Activated CD4-positive, alpha-beta T cell treated with anti-CD3 and anti-CD28 coated beads, Interleukin-2, amount 50 U/mL, for 16 hours (primary cell): ENCODE measurements at places on chromosomes 1 and 21.

DNA sequence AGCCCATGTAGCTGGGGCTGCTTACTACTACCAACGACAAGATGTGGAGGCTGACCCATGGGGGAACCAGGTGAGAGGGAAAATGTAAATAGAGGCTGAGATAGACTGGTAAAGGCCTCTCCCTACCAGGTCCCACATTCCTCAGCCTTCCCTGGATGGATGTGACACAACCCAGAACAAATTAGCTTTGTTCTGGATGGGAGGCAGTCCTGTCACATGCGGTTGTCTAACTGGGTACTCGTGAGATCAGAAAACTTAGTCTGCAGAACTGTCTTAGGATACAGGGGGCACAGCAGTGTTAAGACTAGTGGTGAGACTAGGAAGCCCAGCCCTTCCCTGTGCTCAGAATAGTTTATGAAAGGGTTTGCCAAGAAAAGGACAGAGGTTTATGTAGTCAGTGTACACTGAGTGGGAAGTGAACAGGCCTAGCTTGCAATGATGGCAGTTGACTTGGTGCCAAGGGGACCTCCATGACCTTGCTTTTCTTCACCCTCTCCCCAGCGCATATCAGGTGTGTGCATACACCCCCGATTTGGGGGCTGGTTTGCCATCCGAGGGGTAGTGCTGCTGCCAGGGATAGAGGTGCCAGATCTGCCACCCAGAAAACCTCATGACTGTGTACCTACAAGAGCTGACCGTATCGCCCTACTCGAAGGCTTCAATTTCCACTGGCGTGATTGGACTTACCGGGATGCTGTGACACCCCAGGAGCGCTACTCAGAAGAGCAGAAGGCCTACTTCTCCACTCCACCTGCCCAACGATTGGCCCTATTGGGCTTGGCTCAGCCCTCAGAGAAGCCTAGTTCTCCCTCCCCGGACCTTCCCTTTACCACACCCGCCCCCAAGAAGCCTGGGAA lies 8.4 kb downstream of the MMACHC start:
- no peak for DNase-seq

DNA sequence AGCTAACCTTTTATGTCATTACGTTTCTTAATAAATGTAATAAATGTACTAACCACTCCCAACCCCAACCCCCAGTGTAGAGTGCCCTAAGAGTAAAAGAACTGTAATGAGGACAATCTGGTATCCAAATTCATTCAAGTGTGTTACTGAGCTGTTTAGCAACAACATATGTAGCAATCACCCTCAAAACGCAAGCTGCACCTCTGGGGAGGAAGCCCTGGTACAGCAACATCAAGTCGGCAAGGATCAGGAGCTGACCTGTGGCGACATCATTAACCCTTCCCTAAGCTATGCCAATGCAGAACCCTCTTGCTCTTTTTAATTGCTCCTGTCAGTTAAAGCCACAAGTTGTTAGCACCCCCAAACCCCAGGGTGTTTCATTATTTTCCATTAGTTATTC lies 47.1 kb downstream of the STX6 start:
- DNase-seq, result no peak

GRCh38 chr1:66704177-66704875 lies 47.9 kb upstream of the DYNLT5 start:
- DNase-seq, result no peak

DNA sequence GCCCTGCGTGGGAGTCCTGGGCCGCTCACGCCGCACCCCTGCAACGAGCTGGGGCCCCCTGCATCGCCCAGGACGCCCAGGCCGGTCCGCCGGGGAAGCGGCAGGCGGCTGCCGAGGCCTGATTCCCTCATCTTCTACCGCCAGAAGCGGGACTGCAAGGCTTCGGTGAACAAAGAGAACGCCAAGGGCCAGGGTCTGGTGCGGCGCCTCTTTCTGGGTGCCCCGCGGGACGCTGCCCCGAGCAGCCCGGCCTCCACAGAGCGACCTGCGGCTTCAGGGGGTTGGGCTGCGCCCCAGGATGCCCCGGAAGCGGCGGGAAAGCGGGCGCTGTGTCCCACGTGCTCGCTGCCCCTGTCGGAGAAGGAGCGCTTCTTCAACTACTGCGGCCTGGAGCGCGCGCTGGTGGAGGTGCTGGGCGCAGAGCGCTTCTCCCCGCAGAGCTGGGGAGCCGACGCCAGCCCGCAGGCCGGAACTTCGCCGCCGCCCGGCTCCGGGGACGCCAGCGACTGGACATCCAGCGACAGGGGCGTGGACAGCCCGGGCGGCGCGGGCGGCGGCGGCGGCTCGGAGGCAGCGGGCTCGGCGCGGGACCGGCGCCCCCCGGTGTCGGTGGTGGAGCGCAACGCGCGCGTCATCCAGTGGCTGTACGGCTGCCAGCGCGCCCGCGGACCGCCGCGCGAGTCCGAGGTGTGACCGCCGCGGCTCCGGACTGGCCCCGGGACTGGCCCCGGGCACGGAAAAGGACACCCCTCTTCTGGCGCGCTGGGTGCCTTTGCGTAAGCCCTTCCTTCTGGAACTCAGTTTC lies 2.7 kb downstream of the FAM110D start:
- peak; percentile 32 for DNase-seq

DNA sequence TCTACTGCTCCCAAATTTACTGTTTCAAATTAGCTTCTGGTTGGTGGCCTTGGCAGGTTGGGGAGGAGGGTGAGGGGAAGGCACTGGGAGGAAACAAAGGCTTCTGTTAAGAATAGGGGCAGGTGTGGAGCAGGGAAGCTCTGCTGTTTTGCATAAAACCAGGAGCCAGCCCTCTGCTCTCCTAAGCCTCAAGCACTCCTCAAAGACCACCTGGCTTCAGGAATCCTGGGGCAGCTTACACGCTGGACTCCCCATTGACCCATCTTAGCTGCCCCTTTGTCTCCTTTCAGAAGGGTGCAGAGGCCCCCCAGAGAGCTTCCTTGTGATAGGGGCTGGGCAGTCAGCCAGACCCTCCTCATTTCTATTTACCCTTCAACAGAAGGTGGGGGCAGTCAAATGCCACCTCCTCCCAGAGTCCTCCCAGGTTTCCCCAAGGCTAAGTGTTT lies 11.5 kb upstream of the DHRS3 start:
- DNase-seq, result no peak

- peak; percentile 60 for DNase-seq
Observed at GRCh38 chr1:8389958-8390535, 72.1 kb downstream of the SLC45A1 start.

DNA sequence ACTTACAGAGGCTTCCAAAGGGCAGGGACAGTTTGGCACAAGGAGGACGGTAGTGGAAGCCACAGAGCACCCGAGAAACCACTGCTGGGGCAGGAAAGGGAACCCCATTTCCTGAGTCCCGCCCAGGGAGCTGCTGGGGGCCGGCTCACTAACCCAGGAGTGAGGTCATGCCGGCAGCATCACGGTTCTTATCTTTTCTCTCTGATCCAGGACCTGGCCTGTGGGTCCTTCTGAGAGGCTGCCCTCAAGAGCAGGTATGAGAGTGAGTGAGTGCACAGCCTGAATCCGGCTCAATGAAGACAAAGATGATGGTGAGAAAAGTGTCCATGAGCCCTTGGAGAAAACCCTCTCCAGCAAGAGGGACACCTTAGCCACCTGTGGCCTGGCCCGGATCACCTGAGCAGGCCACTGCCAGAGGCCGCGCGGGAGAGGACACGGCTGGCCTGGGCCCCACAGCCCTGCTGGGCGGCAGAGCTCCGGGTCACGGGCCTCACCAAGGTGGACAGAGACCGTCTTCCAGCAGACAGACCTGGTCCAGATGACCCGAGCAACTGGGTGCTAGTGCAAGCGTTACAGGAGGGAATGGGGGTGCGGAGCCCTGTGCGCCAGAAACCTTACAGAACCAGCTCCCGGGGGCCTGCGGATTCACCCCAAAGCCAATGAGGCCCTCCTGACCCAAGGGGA lies 94.9 kb downstream of the RIPK4 start:
- peak; percentile 4 for DNase-seq

DNA sequence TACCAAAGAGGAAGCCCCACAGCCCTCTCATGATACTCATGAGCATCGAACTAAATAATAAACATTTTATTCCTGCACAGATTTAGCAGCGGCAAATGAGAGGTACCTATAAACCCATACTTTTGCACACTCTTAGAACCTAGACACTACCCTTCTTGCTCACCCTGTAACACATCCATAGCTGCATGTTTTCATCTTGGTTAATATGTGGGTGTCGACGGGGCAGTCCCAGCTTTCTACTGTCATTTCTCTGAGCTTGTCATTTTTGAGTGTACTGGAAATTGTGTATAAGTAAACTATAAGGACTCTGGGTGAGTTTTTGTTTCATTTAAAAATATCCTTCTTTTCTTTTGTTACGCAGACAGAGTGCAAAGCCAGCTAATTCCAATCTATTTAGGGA lies 25.5 kb downstream of the OVGP1 start:
- DNase-seq, result no peak

- DNase-seq, result peak; percentile 88
Observed at GRCh38 chr1:40383488-40384412, 10.2 kb downstream of the SMAP2 start.

GRCh38 chr1:231665726-231666125 lies 39.1 kb downstream of the DISC1 start:
- DNase-seq, result no peak

- no peak for DNase-seq
Observed at GRCh38 chr21:46081862-46082712, 15.8 kb upstream of the COL6A2 start.

GRCh38 chr21:25855576-25855975 lies 120.8 kb downstream of the GABPA start:
- no peak for DNase-seq

DNA sequence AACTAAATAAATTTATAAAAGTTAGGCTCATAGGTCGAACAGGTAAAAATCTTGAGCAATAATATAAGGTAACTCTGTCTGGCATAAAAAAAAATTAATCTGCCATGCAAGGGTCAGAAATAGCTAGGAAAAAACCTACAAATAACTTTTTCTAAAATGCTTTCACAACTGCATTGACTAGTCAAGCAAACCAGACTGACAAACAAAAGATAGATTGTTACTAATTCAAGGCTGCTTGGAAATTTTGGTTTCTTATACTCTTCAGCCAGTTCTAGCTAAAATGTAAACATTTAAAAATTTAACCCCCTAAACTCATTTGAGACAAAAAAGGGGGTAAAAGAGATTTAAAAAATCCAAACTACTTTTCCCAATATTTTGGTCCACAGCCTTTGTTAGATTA lies 40.8 kb downstream of the S100A10 start:
- DNase-seq, result no peak

DNA sequence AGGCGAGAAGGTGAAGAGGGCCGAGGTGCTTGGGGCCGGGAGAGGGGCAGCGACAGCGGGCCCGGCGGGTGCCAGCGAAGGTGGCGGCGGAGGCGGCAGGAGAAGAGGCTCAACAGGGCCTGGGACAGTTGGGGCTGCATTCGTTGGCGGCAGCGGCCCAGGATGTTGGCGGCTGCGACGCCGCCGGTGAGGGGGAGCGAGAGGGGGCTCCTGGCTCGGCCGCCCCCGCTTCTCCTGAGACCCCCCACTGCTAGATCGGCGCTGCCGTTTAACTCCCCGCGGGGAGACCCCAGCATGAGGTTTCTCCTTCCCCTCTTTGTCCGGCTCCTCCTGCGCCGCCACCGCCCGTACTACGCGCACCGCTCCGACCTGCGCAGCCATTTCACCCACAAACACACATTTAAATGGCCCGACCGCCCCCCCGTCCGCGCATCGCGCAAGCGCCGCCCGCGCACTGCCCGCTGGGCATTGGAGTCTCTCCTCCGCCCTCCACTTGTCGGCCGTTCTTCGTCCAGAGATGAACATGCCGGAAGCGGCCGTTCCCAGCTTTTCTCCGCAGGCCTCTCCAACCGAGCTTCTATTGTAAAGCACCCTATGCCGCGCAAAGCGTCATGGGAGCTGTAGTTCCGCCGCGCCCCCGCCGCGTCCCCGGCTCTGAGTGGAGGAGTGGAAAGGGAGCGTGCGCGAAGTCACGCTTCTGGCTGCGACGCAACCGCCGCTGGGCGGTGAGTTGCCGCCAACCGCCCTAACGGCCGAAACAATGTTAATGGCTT lies at the start of gene RSBN1:
RSBN1 (minus strand) TSS at position 589 of the 773 bp plus-strand sequence; CDS start at position 525, 64 bp downstream.
- peak; percentile 100 for DNase-seq

GRCh38 chr1:26081267-26082019 lies 14.0 kb upstream of the TRIM63 start:
- no peak for DNase-seq

GRCh38 chr1:224786533-224787250 lies 142.8 kb upstream of the DNAH14 start:
- DNase-seq, result no peak

- DNase-seq, result no peak
Observed at GRCh38 chr1:197159461-197159860, 13.0 kb upstream of the ASPM start.

DNA sequence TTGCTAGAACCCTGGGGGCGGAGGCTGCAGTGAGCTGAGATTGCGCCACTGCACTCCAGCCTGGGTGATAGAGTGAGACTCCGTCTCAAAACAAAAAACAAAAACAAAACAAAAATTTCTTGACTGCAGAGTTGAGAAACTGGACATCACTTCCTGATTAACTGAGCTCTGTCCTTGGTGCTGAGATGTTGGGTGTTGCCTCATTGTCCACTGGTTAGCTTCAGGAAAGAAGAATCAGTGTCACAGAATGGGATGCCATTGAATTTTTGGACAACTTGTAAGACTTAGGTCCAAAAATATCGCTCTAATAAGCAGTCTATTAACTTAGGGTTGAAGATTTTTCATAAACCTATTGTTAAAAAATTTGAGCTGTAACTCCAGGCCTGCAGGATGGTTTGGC lies 23.8 kb upstream of the KCNA10 start:
- DNase-seq, result no peak

DNA sequence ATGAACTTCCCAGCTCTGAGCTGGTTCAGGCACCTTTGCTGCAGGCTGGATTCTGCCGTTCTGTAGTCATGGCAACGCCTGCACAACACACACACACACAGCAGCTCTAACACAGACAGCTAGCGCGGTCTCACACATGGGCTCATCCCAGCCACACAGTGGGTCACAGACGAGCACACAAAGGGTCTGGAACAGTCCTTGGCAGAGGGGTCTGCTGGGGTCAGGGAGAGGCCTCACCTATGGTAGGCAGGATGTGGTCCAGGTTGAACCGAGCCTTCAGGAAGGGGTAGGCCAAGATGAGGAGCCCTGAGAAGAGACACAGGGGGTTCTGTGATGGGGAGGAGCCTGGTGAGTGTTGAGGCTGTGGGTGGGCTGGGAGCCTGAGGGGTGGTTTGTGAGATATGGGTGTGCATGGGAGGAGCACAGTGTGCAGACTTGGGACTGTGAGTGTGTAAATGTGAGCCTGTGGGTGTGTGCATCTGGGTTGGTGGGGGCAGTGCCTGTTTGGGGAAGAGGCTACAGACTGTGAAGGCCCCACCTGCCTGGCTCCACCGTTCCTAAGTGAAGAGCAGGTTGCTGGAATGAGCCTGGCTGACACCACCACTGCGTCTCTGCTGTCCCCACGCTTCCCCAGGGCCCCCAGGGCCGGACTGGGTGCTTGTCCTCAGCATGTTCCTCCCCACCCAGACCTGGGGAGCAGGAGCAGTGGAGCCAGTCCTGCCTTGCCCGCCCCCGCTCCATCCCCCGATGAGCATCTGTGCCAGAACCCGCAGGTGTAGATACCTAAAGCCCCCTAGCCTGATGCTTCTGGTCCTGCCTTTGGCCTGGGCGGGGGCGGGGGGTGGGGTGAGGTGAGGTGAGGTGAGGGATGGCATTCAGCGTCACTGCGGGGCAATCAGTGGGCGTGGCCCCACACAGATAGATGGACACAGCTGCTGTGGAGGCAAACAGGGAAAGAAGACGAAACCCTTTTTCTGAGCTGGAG lies 1.5 kb downstream of the KNCN start:
- peak; percentile 29 for DNase-seq
